Stimulated activated effector memory CD8-positive, alpha-beta T cell treated with anti-CD3 and anti-CD28 coated beads, Interleukin-12 subunit alpha, Interleukin-12 subunit beta, amount 100 ng/mL, for 72 hours (primary cell): ENCODE measurements at places on chromosomes 7 and 10.

- no peak for DNase-seq
These were observed 108.6 kb downstream of the CDK6 start for GRCh38 chr7:92727755-92728154.

GRCh38 chr7:762885-763284 lies 35.8 kb upstream of the PRKAR1B start:
- DNase-seq, result no peak

- DNase-seq, result no peak
These were observed 64.3 kb upstream of the MDFIC start for GRCh38 chr7:114857605-114858004.

- DNase-seq, result no peak
These were observed 18.2 kb downstream of the CYP17A1 start for GRCh38 chr10:102819054-102819453.
